ENCODE measurements at places on chromosomes 13 and 19.

GRCh38 chr19:30856786-30857185 is 484.6 kb downstream of the ZNF536 start:
- DNase-seq: no peak

DNA sequence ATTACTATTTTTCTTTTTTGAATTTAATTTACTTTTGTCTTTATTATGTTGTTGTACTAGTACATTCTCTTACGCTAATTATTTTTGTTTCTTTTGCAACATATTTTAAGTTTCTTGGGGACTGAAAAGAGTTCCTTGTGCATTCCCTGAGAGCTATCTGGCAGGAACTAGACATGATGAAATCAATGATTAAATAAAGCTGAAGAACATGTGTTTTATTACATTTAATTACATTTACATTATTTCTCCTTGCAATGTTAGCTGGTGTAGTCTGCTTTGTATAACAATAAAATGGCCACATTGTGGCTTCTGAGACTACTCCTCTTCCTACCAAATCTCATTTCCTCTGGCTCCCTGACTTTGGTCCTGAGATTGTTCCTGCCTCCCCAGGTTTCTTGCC is 244.9 kb downstream of the NDFIP2 start:
- no peak for DNase-seq

- DNase-seq: no peak
Observed at GRCh38 chr13:29883941-29884518, 33.6 kb upstream of the UBL3 start.

- no peak for DNase-seq
Observed at GRCh38 chr19:29549105-29550070, 23.6 kb downstream of the VSTM2B start.

DNA sequence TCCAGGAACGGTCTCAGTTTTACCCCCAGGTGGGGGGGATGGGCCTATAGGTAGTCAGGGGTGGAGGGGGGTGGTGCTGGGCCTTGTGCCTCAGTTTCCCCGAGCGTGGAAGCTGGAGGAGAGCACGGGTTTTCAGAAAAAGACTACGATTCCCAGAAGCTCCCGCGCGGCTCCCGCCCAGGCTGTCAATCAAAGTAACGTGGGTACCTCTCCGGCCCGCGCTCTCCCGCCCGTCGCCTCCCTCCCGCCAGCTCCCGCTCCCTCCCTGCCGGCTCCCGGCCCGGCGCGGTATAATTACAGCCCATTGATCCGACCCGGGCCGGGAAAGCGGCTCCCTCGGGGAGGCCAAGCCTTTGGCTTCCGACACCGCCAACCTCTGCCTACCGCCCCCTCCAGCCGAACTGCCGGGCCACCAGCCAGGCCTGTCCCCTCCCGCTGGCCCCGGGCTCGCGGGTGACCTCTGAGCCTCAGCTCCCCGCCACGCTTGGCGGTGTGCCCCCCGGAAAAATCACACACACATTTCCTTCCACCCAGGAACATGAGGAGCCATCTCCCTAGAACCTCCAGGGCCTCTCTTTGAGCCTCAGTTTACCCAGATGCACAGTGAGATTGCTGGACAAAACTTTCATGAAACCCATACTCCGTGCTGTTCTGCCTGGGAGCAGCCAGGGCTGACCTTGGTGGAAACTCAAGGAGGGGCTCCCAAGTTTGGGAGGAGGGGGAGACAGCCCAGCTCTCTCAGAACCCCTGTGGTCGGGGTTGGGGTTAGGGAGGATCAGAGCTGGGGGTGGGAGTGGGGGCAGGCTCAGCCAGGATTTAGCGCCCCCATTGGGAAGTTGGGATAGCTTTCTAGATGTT is 7.3 kb upstream of the TLE2 start:
- peak; percentile 70 for DNase-seq

DNA sequence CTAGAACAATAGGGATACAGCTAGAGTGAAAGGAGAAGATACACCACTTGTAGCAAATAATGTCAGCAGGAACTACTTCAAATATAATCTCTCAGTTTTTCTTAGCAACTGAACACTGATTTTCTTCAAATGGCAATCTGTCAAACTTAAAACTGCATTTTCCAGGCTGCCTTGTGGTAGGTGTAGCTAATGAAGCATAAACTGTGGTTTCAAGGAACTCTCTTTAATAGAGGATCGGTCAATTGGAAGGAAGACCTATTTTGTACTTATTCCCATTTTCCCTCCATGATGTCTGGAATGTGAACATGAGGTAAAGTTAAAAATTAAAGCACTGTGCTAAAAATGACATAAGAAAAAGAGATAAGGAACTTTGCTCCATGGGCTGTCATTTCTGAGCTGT is 1261.9 kb downstream of the PCDH17 start:
- no peak for DNase-seq

GRCh38 chr13:100235311-100235901 is 146.5 kb downstream of the PCCA start:
- peak; percentile 56 for DNase-seq

GRCh38 chr19:49326165-49326704 is 1.2 kb upstream of the SLC6A16 start:
- no peak for DNase-seq

GRCh38 chr19:5128251-5128935 is 159.5 kb downstream of the KDM4B start:
- no peak for DNase-seq

- DNase-seq: no peak
Observed at GRCh38 chr19:2355168-2356035, 4.7 kb upstream of the TMPRSS9 start.

- peak; percentile 21 for DNase-seq
Observed at GRCh38 chr13:106619688-106620555, 52.0 kb upstream of the ARGLU1 start.

DNA sequence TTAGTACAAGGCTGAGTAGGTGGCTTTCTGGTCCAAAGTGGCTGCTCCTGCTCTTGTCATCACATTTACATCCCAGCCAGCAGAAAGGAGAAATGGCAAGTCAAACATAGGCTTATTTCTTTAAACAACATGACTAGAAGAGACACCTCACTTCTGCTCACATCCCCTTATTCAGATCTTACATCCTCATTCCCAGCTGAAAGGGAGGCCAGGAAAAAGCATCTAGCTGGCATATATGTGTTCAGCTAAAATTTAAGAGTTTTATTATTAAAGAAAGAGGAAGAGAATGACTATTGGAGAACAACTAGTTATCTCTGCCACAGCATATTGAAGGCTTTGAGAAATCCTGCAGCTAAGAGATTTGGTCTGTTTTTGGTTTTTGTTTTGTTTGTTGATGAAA is 34.1 kb downstream of the RGCC start:
- no peak for DNase-seq

DNA sequence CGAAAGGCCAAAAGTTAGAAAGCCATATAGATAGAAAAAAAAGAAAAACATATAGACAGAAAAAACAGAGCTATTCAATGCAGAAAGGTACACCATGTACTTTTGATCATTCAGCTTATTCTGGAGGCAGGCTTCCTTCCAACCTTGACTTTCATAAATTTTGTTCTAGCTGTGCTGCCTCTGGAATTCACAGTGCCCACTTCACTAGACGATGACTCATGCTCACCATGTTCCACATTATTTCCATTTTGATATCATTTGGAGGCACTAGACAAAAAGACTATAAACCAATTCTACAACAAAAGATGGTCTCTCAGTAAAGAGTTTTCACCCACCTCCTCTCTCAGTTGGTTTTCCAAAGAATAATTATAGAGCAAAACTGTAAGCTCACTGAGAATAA is 229.0 kb upstream of the IPO5 start:
- no peak for DNase-seq

GRCh38 chr19:44002212-44002565 is 568 bp upstream of the ZNF230 start:
- no peak for DNase-seq

GRCh38 chr19:45558399-45558878 is 26.2 kb downstream of the OPA3 start:
- DNase-seq: no peak

DNA sequence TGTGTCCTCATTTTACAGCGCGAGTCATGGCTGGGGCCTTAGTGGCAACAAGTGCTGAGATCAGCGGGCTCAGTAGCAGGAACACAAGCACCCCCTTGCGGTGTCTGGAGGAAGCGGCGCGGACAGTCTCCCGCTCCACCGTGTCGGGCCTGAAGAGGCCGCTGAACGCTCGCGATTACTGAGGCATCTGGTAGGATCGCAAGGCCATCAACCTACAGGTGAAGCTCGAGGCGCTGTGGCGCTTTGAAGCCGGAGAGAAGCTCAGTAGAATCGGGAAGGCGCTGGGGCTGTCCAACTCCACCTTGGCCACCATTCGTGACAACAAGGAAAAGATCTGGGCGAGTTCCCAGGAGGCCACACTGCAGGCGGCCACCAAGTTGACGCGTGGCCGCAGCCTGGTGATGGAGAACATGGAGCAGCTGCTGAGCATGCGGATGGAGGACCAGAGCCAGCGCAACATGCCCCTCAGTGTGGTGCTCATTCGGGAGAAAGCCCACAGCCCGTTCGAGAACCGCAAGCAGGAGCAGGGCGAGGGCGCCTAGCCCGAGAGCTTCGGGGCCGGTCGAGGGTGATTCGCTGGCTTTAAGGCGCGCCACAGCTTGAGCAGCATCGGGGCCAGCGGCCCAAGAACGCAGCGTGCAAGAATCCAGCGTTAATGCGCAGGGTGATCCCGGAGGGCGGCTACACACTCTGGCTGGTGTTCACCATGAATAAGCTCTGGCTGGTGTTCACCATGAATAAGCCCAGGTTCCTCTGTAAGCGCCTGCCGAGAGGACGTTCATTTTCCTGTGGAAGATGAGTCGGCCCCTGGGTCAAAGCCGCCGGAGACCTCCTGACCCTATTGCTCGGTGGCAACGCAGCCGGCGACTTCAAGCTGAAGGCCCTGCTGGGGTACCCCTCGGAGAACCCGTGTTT is 8.3 kb upstream of the MZF1 start:
- DNase-seq: peak; percentile 80

DNA sequence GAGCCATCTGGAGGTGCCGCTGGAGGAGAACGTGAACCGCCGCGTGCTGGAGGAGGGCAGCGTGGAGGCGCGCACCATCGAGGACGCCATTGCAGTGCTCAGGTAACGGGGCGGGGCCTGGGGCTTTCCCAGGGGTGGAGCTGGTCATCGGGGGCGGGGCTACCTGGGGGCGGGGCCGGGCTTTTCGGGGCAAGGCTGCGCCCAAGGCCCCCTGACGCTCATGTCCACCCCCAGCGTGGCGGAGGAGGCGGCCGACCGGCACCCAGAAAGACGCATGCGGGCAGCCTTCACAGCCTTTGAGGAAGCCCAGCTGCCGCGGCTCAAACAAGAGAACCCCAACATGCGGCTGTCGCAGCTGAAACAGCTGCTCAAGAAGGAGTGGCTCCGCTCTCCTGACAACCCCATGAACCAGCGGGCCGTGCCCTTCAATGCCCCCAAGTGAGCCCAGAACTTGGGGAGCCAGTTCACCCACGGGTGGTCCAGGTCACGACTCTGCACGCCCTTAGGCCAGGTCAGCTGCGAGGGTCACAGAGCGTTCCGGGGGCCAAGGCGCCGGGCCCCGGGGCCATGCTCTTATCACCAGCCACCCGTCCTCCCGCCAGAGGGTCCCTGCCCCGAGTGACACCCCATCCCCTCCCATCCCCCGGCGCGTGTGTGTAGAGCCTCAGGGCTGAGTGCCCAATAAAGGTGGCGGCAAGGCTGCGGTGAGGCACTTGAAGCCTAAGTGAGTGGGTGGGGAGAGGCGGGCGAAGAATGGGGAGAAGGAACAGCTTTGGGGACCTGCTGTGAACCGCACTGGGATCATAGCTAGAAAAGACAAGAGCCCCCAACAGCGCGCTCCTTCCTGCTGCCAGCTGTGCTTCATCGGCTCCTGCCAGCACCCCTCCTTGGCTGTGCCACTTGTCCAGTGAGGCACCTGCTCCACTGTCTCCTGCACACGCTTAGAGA is 10.7 kb downstream of the CCDC124 start:
- DNase-seq: no peak

DNA sequence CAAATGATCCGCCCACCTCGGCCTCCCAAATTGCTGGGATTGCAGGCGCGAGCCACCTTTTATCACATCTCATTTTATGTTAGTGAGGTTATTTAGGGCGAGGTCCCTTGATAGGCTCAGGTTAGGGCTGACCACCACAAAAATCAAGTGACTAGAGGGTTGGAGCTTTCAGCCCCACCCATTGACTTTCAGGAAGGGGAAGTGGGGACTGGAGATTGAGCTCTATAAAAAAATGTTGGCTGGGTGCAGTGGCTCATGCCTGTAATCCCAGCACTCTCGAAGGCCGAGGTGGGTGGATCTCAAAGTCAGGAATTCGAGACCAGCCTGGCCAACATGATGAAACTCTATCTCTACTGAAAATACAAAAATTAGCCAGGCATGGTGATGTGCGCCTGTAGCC is 20.1 kb downstream of the FPR3 start:
- no peak for DNase-seq

GRCh38 chr13:113152984-113153809 is 5.3 kb upstream of the PROZ start:
- no peak for DNase-seq

GRCh38 chr19:51944798-51945552 is 17.7 kb downstream of the ZNF613 start:
- no peak for DNase-seq

- no peak for DNase-seq
Observed at GRCh38 chr13:95153647-95154412, 147.4 kb downstream of the ABCC4 start.

GRCh38 chr19:40578442-40578908 is 1.8 kb downstream of the SHKBP1 start:
- DNase-seq: no peak

DNA sequence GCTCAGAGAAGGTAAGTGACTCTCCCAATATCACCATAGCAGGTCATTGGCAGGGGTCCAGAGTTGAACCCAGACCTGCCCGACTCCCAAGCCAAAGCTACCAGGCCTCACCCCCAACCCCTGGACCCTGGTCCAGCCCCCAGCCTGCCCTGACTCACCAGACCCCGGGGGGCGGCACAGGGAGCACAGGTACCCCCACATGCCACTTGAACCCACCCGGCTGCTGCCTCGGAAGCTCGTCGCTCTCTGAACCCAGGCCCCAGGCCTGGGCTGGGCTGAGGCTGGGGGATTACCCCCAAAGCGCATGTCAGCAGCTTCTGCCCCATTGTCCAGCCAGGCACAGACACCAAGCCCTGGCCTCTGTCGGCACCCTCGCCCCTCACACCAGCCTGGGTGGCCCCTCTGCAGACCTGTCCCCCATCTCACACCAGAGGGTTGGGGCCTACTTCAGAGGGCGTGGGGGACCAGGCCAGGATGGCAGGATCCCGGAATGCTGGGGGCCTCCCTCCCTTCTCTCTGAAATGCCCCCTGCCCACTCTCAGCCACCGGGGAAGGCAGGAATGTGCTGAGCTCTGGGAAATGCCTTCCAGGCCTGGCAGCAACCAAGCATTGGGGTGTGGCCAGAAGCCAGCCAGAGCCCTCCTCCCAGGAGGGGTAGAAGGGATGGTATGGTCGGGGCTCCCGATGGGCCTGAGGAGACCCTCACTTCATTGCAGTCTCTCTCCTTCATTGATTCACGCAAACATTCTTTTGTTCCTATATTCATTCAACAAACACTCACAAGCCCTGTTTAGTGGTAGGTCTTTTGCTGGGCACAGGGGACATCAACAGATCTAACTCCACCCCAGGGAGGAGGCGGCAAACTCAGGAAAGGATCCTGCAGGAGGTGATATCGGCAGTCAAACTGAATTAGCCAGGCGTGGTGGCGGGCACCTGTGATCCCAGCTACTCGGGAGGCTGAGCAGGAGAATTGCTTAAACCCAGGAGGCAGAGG is 1.7 kb upstream of the PRX start:
- DNase-seq: no peak

Measured in HFF-Myc (cell line).